Activated gamma-delta T cell (primary cell): ENCODE measurements at places on chromosomes 1 and 21.

DNA sequence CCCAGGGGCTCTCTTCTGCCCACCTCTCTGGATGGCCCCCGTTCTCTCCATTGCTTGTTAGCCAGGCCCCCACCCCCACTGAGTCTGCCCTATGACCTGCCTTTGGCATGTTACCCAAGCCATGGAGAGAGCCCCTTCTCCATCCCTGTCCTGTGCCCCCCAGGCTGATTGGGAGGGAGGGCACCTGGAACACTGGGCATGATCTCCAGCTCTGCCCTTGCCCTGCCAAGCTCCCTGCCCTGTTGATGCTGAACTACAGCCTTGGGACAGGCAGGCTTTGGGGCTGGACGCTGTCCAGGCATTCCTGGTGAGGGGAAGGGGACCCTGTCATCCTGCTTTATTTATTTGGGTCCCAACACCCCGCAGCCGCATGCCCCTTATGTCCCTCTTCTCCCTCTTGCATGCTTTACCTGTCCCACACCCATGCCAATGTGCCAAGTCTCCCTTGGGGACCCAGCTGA lies 10.7 kb downstream of the TRIM46 start:
- DNase-seq, result no peak

- no peak for DNase-seq
Observed at GRCh38 chr1:159173320-159173719, 1.9 kb downstream of the CADM3 start.

- DNase-seq, result no peak
Observed at GRCh38 chr21:41304068-41304720, 12.4 kb upstream of the FAM3B start.

DNA sequence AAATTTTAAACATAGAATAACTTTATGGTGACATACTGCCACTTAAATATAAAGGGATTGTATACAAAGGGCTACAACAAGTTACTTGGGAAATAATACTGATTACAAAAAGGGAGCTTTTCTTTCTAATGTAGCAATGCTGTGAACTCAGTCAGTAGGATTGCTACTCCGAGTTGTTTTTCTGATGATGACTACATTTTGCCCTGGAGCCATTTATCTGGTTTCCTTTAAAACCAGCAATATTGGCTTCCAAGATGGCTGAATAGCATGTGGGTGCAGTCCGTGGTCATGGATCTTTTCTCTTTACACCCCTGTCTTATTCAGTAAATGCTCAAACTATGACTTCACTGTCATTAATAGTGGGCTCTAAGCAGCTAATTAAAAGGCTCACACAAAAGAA lies 92.6 kb upstream of the NEK7 start:
- no peak for DNase-seq

GRCh38 chr1:65189576-65190115 lies 41.6 kb downstream of the AK4 start:
- no peak for DNase-seq

- DNase-seq, result peak; percentile 63
Observed at GRCh38 chr1:155322953-155323728, 2.4 kb downstream of the RUSC1 start.
